T-helper 9 cell (primary cell): ENCODE measurements at places on chromosomes 5 and 9.

DNA sequence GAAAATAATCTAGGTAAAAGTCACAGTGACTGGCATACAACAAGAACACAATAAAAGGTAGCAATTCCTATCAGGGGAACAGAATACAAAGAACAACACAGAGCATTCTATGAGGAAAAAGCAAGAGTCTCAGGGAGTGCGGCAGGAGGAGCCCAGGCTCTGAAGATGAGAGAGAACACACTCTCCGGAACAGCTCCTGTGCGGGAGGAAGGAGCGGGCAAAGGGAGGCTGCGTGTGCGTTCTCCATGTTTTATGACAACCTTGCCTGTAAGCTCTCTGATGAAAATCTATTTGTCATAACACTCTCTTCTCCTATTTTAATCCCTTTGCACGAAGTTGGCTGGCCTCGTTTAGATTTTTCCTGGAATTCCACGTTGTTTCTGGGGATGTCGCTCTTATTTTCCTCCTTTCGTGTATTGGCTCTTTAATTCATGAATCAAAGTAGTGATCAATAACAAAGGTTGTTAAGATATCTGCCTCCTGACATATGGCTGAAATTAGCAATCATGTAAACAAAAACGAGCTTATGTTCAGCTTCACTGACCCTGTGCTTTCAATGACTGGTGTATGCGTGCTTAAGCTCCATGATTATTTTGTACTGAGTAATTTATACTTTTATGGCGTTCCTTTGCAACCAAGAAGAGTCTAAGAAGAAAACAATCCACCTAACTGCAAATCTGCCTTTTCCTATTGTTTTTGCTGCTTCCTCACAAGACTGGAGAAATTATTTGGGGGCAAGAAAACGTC lies 109.5 kb downstream of the MYO10 start:
- DNase-seq = no peak

GRCh38 chr5:36969700-36970395 lies 93.3 kb downstream of the NIPBL start:
- no peak for DNase-seq

- no peak for DNase-seq
Observed at GRCh38 chr5:72543811-72544210, 36.6 kb upstream of the ZNF366 start.

DNA sequence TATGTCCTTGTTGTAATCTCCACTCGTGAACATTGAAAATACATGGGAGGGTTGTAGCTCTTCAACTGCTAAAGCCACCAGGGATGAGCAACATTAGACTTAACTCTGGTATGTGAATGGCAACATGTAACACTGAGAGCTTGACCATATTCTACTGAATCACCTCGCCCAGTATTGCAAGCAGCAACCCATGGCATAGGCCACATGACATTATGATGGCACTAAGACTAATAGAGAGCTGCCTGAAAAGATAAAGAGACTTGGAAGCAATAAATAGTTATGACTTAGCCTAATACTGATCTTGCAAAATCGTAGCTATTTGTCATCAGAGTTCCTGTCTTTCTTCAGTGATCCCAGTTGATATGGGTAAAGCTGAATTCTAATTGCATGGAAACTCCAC lies 108.4 kb upstream of the NREP start:
- no peak for DNase-seq

GRCh38 chr9:80378669-80379293 lies 807.0 kb downstream of the TLE4 start:
- DNase-seq = no peak

DNA sequence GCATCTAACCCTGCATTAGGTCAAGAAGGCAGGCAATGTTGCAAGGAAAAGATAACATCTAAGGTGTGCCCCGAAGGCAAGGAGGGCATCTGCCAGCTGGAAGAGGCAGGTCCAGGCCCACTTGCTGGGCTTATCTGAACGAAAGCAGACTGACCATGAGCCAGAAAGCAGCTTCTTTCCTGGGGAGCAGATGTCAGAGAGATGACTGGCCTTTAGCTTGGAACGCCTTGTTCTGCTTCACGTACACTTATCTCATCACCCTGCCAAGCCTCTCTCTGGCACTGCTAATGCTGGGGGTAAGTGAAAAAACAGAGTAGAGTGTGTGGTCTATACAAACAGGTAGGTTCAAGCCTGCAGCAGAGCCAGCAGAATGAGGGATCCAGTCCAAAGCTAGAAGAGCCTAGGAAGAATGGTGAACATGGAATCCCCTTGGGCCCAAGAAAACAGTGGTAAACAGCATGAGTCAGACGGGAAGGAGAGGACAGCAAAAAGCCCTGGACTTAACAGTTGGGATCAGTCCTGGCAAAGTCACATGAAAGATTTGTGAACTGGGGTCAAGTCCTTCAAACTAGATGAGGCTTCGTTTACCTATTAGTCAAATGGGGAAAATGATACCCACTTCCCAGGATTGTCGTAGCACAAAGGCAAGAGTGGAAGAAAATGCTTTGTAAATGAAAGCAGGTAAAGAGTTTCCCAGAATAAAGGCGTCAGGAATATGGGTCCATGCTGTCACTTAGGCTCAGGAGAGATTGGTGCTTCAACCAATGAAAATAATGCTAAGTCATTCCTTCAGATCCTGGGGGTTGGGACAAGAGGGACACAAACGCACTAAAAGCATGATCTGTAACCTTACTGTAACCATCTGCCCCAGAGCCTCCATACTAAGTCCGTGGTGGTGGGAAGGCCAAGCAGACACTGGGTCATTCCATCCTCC lies 200.9 kb downstream of the SLIT3 start:
- DNase-seq = no peak

DNA sequence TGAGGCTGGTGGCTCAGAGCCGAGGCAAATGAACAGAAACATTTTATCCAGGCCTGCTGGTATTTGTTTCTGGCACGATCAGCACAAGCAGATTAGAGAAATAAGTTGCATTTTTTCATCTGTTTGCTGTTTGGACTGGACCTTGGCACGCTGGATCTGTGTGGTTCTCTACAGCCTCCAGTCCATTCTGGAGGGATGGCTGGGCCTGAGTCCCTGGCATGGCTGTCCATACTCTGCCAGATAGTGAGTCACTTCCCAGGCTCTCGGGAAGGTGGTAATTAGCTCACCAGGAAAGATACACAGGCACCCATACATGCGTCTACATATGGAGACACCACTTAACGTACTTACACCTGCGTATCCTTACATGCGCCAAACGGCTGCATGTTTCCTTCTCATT lies 78.6 kb downstream of the SPRY4 start:
- no peak for DNase-seq

GRCh38 chr9:2833096-2833495 lies 10.8 kb downstream of the PUM3 start:
- no peak for DNase-seq

DNA sequence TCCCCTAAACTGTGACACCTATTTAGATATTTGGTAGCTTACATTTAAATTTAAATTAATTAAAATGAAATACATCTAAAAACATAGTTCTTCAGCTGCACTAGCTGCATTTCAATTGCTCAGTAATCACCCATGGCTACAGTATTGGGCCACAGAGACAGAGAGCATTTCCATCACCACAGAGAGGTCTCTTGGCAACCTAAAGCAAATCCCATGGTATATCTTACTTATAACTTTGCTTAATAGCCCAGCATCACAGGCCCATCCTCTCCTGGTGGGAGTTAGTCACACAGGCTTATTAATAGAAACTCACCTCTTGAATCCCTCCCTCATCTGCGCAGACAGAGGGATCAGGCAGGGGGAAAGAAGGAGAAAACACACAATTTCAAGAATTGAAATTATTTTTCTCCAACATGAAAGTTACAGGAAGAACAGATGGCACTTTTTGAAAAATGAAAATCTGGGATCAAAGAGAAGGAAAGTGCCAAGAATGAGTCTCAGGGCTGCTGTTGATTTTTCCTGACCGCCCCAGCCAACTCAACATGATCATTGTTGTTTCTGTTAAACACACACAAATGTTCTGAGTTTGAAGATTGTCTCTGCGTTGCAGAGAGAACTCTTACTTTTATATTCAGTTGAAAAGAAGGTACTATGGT lies 144.6 kb downstream of the CMYA5 start:
- no peak for DNase-seq

DNA sequence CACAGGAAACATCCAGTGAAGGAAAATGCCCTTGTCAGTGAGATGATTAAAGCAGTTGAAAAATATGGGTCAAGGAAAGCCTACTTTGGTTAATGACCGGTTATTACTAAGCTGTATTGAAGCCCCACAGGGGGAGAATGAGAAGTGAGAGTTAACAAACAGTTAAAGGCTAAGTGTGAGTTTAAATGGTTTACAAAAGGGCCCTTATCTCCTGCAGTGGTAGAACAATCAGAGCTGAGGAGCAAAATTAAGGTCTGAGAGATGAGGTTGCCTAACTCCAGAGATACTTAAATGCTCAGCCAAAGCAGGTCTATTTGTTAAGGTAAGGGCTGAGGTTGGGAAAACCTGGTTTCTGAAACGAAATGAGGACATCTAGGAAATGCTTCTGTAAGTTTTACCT lies 75.1 kb upstream of the FER start:
- no peak for DNase-seq

GRCh38 chr5:56145106-56145505 lies 88.0 kb downstream of the ANKRD55 start:
- no peak for DNase-seq

- DNase-seq = no peak
Observed at GRCh38 chr5:142605611-142606010, 80.3 kb downstream of the FGF1 start.

GRCh38 chr5:95086927-95087815 lies 197.7 kb downstream of the MCTP1 start:
- no peak for DNase-seq

DNA sequence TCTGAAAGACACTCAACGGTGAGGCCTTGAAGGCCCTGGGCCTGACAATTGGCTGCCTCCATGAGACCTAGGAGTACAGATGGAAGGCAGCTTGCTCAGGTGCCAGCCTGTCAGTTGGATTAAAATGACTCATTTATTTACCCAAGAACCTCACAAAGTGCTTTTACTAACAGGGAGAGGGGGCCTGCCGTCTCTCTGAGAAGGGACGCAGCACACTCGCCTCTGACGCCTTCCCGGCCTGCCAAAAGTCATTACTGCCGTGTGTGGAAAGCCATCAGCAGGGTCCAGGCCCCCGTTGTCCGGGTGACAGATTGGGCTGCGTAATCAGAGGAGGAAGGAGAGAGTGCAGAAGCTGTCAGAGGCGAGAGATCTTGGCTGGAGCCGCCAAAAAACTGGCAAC lies 32.4 kb downstream of the DDX31 start:
- DNase-seq = no peak

DNA sequence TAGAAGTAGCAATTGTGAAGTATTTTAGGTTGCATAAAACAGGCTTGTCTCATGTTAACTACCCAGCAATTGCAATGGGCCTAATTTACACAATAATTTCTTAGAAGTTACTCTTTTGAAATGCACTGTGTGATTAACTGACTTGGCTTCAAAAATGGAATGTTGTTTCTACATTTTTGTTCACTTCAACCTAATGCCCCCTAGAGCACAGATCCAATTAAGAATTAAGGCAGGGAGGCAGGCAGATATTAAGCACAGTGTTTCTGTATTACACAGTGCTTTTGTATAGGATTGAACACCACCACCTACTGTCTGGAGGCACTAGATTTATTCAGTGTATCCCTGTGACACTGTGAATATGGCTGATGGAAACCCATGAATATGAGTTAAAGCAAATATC lies 302.1 kb downstream of the FBXL17 start:
- no peak for DNase-seq

DNA sequence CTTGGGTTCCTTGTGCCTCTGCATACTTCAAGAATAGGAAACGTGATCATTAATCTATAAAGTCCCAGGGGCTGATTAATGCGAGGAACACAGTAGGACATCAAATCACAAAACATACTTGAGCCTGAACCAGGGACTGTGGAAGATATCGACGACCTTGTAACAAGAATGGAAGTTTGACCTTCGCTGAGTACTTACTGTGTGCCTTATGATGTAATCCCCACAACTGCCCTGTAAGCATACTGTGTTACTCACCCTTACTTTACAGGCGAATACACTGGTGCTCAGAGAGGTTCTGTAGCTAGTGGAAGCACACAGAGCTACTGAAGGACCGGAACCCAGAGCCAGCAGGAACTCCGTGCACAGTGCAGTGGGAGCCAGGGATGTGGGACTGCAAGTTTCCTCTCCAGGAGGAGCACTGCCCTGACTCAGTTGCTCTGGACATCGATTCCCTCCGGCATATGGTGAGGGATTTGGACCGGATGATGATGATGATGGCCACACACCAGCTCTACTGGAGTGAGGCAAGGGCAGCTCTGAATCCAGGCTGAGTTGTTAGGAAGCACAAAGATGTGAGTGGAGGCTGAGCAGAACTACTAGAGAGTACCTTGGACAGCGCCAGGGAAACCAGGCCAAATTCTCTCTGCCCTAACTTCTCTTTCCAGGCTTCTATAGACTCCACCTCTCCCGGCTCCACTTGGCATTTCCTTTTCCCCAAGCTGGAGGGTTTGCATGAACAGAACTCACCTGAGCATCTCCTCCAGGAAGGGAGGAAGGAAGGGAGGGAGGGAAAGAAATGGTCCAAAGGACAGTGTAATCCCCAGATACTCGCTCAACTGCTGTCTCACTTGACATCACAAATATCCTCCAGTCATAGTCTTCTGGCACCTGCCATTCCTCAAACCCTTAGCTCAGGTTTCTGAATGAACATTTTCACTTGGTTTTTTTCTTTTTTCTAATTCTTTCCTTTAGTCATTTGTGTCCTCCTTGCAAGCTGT lies 1.5 kb upstream of the GABBR2 start:
- no peak for DNase-seq

DNA sequence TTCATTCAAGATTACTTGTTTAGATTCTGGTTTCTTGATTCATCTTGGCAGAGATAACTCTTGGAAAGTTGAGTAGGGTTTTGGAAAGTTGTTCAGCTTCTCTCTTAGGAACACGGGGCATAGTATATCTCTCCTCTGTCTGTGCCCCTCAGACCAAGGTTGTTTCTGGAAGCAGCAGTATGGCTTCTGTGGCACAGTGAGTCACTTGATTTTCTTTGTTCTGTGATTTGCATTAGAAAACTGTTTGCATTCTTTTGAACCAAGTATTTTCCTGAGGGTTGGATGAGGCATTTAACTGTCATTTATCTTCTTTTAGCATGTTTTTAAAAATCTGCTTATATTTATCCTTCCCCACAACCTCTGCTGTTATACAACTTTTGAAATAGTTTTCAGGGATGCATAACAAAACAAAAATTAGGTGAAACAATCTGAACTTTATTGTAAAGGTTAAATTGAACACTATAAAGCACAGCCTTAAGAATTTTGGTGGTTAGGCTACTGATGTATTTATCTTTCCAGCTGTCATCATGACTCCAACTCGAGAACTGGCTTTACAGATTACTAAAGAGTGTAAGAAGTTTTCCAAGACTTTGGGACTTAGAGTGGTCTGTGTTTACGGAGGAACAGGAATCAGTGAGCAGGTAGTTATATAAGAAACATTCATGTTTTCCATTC lies 26.5 kb downstream of the DDX46 start:
- DNase-seq = no peak

- no peak for DNase-seq
Observed at GRCh38 chr5:180785121-180785781, 17.4 kb downstream of the MGAT1 start.
